Thoracic aorta (tissue), 2 donors: ENCODE measurements at places on chromosomes 2 and 18.

GRCh38 chr2:139742216-139743172, 962.3 kb upstream of the NXPH2 start:
- no peaks in the 10 kb centered on the region for H3K36me3 ChIP-seq
- DNase-seq, result no peak
- no peaks in the 10 kb centered on the region for H3K4me1 ChIP-seq
- H3K27ac ChIP-seq, result no peak overlapping the region

DNA sequence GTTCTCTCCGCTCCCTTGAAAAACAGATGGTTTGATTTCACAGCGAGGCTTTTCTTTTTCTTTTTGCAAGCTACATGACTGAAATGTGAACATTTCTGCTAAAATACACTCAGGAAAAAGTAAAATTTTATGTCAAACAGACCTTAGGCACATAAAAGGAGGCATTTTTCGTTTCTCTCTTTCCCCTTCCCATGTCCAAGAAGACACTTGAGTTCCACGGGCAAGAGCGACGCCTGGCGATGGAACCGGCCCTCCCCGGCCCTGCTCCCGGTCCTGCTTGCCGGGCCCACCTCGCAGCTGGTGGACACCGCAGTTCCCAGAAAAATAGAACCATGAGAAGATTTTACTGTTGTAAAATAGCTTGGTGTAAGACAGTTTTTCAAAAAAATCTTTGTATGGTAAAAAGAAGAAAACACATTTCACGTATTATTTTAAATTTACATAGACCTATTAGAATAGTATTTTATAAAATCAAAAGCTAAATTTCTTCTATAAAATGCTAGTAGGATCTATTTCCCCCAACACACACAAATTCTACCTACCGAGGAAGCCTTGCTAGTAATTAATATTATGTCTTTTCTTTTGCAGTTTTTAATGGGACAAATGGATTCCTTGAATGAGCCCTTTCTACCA, 2.3 kb upstream of the ALKAL2 start:
- no peaks in the 10 kb centered on the region for H3K27me3 ChIP-seq
- peaks cover 30% of the 10 kb centered on the region for H3K4me1 ChIP-seq
- DNase-seq, result no peak
- peak overlapping the region; percentile 75 for H3K4me3 ChIP-seq
- no peaks in the 10 kb centered on the region for H3K36me3 ChIP-seq

DNA sequence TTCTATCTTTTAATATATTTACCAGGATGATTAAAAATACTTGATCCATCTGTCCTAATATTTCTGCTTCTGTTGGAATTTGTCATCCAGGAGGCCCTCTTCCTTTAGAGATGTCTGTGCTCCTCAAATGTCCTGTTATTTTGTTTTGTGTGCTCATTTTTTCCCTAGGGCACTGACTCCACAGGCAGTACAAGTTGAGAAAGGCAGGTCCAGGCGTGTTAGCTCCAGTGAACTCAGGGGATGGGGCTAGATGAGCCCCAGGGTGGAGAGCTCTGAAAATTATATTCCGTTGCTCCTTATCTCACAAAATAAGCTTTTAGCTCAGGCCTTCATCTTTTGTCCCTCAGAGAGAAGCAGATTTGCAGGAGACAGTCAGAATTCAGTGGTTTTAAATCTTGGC, 105.7 kb downstream of the SLC4A3 start:
- no peak overlapping the region for H3K27ac ChIP-seq
- no peak for DNase-seq
- no peak overlapping the region for H3K4me3 ChIP-seq
- H3K4me1 ChIP-seq, result no peaks in the 10 kb centered on the region
- no peaks in the 10 kb centered on the region for H3K27me3 ChIP-seq

GRCh38 chr2:127906206-127906926, 20.6 kb upstream of the AMMECR1L start:
- no peak for DNase-seq
- no peak overlapping the region for H3K4me3 ChIP-seq
- H3K27me3 ChIP-seq, result no peaks in the 10 kb centered on the region
- no peak overlapping the region for H3K27ac ChIP-seq
- H3K4me1 ChIP-seq, result peaks cover 5% of the 10 kb centered on the region

- no peaks in the 10 kb centered on the region for H3K36me3 ChIP-seq
- H3K4me3 ChIP-seq, result peak overlapping the region; percentile 94
- DNase-seq, result no peak
- no peaks in the 10 kb centered on the region for H3K27me3 ChIP-seq
- peak overlapping the region; percentile 100 for H3K27ac ChIP-seq
- peaks cover 9% of the 10 kb centered on the region for H3K4me1 ChIP-seq
Observed at GRCh38 chr2:54114936-54115283, 505 bp upstream of the ACYP2 start.

- H3K4me3 ChIP-seq, result no peak overlapping the region
- no peak for DNase-seq
- no peaks in the 10 kb centered on the region for H3K27me3 ChIP-seq
- no peak overlapping the region for H3K27ac ChIP-seq
- H3K4me1 ChIP-seq, result no peaks in the 10 kb centered on the region
Observed at GRCh38 chr2:99789849-99790248, 300.0 kb upstream of the REV1 start.

GRCh38 chr18:59358414-59358711, 702 bp downstream of the LMAN1 start:
- H3K4me3 ChIP-seq, result peak overlapping the region; percentile 98
- H3K27ac ChIP-seq, result peak overlapping the region; percentile 81
- peaks cover 13% of the 10 kb centered on the region for H3K4me1 ChIP-seq
- peaks cover 3% of the 10 kb centered on the region for H3K36me3 ChIP-seq
- DNase-seq, result no peak

GRCh38 chr2:28209864-28210263, 182.8 kb upstream of the FOSL2 start:
- H3K36me3 ChIP-seq, result no peaks in the 10 kb centered on the region
- H3K27me3 ChIP-seq, result no peaks in the 10 kb centered on the region
- no peaks in the 10 kb centered on the region for H3K4me1 ChIP-seq
- no peak overlapping the region for H3K27ac ChIP-seq

GRCh38 chr2:175836361-175836760, 165.7 kb downstream of the LNPK start:
- no peak overlapping the region for H3K4me3 ChIP-seq
- DNase-seq, result no peak
- H3K27me3 ChIP-seq, result no peaks in the 10 kb centered on the region
- no peak overlapping the region for H3K27ac ChIP-seq

- no peaks in the 10 kb centered on the region for H3K36me3 ChIP-seq
- H3K27ac ChIP-seq, result no peak overlapping the region
- no peaks in the 10 kb centered on the region for H3K27me3 ChIP-seq
Observed at GRCh38 chr2:24374301-24374700, 14.0 kb upstream of the ITSN2 start.

DNA sequence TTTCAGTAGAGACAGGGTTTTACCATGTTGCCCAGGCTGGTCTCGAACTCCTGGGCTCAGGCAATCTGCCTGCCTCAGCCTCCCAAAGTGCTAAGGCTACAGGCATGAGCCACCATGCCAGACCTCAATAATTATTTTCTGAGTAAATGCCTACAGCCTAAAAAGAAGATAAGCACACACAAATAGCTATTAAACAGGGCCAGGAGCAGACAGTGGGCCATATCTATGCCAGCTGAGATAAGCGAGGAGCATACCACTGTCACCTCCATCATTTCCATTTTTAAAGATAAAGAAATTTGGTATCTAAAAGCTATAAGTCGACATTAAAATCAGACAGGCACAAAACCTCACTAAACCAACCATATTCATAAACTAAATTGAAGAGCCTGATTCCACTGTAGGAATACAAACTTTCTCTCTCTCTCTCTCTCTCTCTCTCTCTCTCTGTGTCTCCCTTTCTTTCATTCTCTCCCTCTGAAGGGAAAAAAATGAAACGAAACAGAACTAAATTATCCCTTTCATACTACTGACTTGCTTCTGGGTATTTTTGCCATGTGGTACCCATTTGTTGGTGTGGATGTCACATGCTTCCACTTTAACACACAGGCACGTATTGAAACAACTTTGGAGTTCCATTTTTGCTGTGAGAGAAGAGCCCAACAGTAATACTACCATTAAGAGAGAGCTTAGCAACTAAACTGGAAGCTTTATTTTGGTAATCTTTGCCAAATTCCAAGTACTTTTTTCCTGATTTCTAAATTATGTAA, 51.0 kb downstream of the FARSB start:
- no peaks in the 10 kb centered on the region for H3K27me3 ChIP-seq
- no peak overlapping the region for H3K27ac ChIP-seq
- H3K4me1 ChIP-seq, result peaks cover 8% of the 10 kb centered on the region
- DNase-seq, result no peak
